ENCODE measurements at places on chromosomes 4 and X. TPM values are rescaled to one million over a fixed set of nuclear protein-coding genes. Genes with fewer than 3 reads are reported as not detected.

Gene GLRB
- not detected for total RNA-seq

Gene CT45A9
- not detected for total RNA-seq

Gene MGAT4D
- not detected for total RNA-seq

Gene FGFBP1
- total RNA-seq: not detected

Gene PAK3
- total RNA-seq: 0.30 TPM

Gene NWD2
- not detected for total RNA-seq

Data from activated CD4-positive, alpha-beta T cell treated with anti-CD3 and anti-CD28 coated beads, Interleukin-2, amount 10 ng/mL, durations not matched to agents 24 days and 14 days (primary cell).